ENCODE measurements at places on chromosomes 1 and 21.

- DNase-seq: no peak
These were observed 40.1 kb downstream of the SYT6 start for GRCh38 chr1:114113411-114114184.

GRCh38 chr1:117656202-117656641, 50.4 kb downstream of the TENT5C start:
- DNase-seq: no peak

DNA sequence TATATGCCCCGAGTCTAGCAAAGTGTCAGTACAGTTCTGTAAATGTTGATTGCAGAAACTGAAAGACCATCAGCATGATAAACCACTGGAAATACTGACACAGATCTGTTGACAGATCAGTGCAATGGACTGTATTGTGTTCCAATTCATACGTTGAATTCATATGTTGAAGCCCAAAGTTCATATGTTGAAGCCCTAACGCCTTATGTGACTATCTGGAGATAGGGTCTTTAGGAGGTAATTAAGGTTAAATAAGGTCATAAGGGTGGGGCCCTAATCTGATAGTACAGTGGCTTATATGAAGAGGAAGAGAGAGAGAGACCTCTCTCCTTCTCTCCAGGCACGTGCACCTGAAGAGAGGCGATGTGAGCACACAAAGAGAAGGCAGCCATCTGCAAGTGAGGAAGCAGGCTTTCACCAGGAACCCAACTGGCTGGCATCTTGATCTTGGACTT, 144.7 kb downstream of the MRPL39 start:
- DNase-seq: no peak

- DNase-seq: no peak
These were observed 418.2 kb upstream of the NFIA start for GRCh38 chr1:60664086-60664625.

GRCh38 chr1:110176299-110176956, 26.1 kb downstream of the SLC6A17 start:
- no peak for DNase-seq

- DNase-seq: peak; percentile 68
These were observed 47.4 kb upstream of the USP25 start for GRCh38 chr21:15682186-15682895.

DNA sequence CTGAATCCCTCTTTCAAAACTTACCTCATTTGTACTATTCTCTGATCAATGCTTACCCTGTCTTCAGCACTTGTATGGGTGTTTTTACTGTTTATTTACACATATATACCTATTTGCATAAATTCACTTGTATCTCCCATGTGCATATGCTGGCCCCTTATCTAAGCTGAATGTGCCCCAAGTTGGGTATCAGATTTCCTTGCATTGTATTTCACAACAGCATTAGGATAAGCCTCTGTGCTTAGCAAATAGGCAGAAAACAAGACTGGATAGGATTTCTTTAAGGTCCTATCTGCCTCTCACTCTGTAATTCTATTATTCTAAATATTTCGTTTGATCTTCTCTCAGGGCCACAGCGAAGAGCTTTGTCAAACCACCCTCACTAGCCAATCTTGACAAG, 45.9 kb upstream of the IPO9 start:
- no peak for DNase-seq

DNA sequence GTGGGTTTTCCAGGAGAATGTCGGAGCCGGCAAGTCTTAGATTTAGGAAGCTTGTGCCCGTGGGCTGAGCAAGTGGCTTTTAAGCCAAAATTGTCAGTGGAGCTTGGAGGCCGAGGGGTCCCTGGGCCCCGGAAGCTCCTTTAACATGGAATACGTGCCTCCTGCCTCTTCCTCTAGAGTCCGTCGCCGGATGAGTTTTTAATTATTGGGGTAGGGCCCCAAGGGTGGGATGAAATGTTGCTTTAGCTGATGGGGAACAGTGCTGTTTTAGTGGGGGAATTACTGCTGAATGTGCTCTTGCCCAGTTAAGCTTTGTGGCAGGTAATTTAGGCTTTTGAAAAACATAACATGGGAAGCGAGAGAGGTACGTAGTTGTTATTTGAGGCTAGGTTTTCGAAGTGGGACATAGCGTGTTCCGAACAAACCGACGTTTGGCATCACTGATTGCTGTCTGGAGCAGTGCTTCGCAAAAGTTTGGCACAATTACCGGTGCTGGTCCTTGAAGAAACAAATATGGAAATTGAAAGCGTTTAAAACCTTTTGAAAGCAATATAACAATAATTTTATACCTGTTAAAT, 786 bp downstream of the RPL5 start:
- DNase-seq: no peak

DNA sequence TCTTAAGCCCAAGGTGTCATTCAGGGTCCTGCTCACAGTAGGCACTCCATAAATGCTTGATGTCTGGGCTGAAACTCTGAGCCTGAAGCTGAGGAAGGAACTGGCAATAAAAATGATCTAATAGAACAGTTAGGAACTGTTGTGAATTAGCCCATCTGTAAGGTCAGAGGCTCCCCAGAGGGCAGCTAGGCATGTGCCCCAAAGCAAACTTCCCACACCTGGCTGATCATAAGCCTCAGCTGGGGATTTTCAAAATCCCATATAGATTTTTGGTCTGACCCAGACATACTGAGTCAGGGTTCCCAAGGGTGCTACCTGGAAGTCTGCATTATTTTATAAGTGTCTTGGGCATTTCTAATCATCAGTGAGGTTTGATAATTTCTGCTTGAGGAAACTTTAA, 309.4 kb upstream of the PROX1 start:
- no peak for DNase-seq

GRCh38 chr1:161739865-161740566, 9.6 kb upstream of the DUSP12 start:
- no peak for DNase-seq

- no peak for DNase-seq
These were observed 21.1 kb downstream of the MAPKAPK2 start for GRCh38 chr1:206705726-206706297.

DNA sequence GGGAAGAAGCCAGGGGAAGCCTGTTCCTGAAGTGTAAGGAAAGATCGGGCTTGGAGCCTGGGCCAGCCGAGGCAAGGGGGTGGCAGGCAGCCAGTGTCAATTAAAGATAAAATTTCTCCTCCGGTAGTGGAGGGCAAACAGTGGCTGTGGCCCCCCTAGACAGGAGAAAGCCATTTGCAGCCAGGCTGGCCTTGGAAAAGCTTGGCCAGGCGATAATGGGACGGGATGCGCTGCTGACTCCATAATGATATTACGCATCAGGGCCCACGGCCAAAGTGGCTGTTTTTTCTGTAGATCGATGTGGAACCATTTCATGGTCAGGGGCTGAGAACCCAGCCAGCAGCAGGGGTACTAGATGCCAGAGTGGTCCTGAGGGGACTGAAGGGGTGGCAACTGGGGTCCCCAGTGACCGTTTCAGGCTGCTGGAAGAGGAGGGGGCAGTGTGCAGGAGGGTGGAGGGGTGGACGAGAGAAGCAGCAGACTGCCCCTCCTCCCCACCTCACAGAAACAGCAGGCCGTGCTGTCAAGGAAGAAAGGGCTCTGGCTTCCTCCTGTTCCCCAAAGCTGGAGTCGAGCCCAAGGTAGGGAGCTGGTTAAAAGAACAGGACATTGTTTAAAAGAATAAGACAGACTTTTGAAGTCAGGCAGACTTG, 25.2 kb downstream of the KCNC4 start:
- DNase-seq: no peak

- DNase-seq: peak; percentile 49
These were observed 283.3 kb downstream of the DUSP10 start for GRCh38 chr1:221458447-221459156.

- no peak for DNase-seq
These were observed 136.4 kb upstream of the VAMP3 start for GRCh38 chr1:7634546-7635240.

- no peak for DNase-seq
These were observed 57.6 kb downstream of the TGFB2 start for GRCh38 chr1:218402786-218403120.

GRCh38 chr1:181739214-181739613, 255.9 kb downstream of the CACNA1E start:
- DNase-seq: no peak

DNA sequence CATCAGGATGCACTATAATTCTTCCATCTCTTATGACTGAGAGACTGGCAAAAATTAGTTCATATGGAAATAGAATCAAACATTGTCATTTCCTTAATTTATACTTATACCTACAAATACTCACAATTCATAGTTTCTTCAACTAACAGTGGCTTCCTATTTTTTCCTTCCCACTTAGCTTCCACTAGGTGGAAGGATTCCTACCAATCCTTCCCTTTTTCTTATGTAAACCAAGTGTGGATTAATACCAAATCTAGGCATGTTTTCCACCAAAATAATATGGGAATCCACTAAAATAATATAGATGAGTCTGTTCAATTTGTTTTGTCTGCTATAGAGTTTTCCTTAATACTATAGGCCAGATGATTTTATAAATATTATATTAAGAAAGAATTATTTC, 1537.1 kb downstream of the PLA2G4A start:
- no peak for DNase-seq

- DNase-seq: no peak
These were observed 36.3 kb downstream of the WDR4 start for GRCh38 chr21:42843056-42843455.

GRCh38 chr1:10989095-10989494, 23.4 kb upstream of the TARDBP start:
- DNase-seq: no peak

Measured in HS-5 (cell line).